ENCODE measurements at places on chromosomes 4 and X.

- DNase-seq = no peak
These were observed 609.5 kb upstream of the FAT1 start for GRCh38 chr4:187333151-187333550.

DNA sequence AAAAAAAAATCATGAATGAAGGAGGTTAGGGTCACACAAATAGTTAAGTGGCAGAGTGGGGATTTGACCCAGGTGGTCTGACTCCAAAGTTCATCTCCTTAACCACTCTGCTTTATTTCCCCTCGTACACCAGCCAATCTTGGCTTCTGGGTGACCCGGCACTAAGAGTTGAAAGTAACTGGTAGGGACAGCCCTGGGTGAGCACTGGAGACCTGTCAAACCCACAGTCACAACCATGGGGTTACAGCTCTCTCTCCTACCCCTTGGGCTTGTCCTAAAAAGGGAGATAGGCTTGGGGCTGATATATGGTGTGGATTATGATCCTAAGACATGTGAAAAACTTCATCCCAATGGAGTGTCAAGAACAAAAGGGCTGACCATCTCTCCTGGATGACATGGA, 12.5 kb downstream of the IGFBP7 start:
- no peak for DNase-seq

DNA sequence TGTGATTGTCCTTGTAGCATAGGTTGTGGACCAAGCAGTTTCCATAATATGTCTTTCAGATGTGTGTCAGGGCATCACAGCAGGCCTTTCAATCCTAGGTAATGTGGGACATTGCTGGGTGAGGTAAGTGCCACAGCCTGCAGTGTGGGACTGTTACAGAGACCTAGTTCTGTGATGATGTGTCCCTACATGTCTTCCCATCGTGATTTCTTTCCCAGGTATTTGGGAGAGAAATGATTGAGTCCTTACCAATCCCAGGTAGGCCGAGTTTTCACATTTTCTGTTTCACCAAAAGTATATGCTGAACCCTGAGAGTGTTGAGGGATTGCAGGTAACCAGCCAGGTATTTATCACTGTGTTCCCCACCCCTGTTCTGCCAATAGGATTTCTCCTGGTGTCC, 10.6 kb upstream of the ATXN3L start:
- no peak for DNase-seq

DNA sequence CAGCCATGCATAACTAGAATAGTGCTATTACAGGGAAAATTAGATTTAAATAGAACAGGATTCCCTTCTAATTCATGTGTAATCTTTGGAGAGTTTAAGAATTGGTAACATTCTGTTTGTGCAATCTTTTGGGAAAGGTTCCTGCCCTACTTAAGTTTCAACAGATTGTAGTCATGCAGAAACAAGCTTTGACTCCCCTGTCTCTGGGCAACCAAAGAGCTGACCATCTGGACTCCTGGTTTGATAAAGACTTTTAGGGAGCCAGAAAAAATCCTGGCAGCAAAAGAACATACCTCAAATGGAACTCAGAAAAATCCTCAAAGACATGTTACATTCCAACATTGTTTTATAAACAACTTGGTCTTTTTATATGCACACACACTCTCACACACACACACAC, 191.1 kb upstream of the NEIL3 start:
- DNase-seq = no peak

GRCh38 chr4:71186566-71187403, 152.0 kb upstream of the SLC4A4 start:
- DNase-seq = peak; percentile 71

All from Caki2 (cell line).